H54 (cell line): ENCODE measurements at places on chromosomes 2 and 18.

GRCh38 chr18:68340606-68341005 lies 374.3 kb downstream of the TMX3 start:
- DNase-seq, result no peak

- no peak for DNase-seq
These were observed 14.9 kb downstream of the TYW5 start for GRCh38 chr2:199940373-199940772.

DNA sequence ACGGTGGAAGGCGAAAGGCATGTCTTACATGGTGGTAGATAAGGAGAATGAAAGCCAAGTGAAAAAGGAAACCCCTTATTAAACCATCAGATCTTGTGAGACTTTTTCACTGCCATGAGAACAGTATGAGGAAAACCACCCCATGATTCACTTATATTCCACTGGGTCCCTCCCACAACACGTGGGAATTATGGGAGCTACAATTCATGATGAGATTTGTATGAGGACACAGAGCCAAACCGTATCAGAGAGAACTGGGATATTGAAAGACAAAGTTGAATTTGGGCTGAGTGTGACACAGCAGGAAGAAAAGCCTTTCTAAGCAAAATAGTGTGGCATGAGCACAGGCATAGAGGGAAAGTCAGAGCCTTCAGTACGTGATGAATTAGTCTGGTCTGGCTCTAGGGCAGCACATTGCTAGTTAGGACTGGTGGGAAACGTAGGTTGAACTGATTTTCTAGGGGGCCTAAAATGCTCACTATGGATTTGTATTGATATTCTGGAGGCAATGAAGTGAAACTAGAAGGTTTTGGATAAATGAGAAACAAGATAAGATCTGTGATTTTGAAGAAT lies 84.8 kb upstream of the RND3 start:
- no peak for DNase-seq

DNA sequence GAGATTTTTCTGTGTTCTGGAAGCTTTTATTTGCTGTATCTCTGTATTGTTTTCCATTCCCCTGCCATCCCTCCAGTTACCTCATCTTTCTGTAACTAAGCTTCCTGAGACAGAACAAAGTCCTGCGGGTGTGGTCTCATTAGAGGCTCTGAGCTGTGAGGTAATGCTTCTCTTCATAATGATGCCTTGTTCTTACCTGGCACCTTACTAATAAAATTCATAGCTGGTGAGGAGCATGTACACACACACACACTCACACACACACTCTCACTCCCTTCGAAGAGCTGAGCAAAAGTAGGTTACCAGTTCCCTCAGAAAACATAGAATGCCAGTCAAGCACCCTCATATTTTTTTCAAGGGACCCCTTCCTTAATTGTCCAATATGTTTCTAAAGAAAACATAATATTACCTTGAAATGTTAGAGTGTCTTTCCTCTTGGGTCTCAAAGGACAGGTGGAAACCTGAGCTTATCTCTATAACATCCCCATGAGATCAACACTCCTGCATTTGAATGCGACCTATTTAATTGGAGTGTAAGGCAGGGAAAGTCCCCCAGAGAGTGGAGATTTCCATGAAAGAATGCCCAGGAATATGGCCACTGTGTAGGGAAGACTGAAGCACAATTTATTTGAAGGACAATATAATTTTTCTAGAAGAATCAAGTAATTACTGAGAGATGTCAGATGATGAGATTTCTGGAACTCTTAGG lies 161.6 kb upstream of the NCK2 start:
- no peak for DNase-seq

- no peak for DNase-seq
These were observed 47.5 kb downstream of the EML4 start for GRCh38 chr2:42216694-42217093.

GRCh38 chr2:235390108-235390815 lies 103.6 kb upstream of the AGAP1 start:
- DNase-seq, result no peak

GRCh38 chr2:42359965-42360483 lies 993 bp downstream of the COX7A2L start:
- DNase-seq, result no peak

GRCh38 chr2:10951558-10952414 lies 40.1 kb downstream of the KCNF1 start:
- no peak for DNase-seq

DNA sequence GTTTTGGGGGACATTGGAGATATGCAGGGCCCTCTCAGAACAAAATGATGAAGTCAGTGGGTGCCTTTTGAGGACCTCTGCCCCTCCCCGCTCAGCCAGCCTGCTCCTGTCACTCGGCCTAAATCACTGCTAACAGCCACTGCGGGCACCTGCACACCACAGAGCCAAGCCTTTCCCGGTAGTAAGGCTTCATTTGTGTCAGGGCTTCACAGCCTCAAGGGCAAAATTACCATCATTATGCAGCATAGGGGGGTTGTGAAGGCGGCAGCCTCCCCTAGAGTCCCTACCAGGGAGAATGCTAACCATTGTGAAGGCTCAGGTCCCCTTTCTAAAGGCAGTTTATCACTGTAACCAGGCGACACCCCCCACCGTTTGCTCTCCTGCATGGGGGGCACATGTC lies 519.8 kb upstream of the MYT1L start:
- DNase-seq, result no peak
